ENCODE measurements at places on chromosomes 2 and 18. TPM values are rescaled to one million over a fixed set of nuclear protein-coding genes. Genes with fewer than 3 reads are reported as not detected.

Gene MSTN
- polyA plus RNA-seq, result 2.9 TPM

Gene SPATA3
- polyA plus RNA-seq, result not detected

Gene KLHL41
- polyA plus RNA-seq, result 1.9 TPM

Gene CHRND
- polyA plus RNA-seq, result 0.96 TPM

Gene BBS5
- 17.0 TPM for polyA plus RNA-seq

Data from left kidney (tissue), 8 donors.